ENCODE measurements at places on chromosomes 5 and 9. TPM values are rescaled to one million over a fixed set of nuclear protein-coding genes. Genes with fewer than 3 reads are reported as not detected.
A peak's percentile ranks its signal among the peaks of the same experiment; 100 is the strongest.

GRCh38 chr5:84874196-84874595 lies 489.5 kb upstream of the EDIL3 start:
- no peak for DNase-seq

EGFLAM gene
- total RNA-seq, result 2.5 TPM

DNA sequence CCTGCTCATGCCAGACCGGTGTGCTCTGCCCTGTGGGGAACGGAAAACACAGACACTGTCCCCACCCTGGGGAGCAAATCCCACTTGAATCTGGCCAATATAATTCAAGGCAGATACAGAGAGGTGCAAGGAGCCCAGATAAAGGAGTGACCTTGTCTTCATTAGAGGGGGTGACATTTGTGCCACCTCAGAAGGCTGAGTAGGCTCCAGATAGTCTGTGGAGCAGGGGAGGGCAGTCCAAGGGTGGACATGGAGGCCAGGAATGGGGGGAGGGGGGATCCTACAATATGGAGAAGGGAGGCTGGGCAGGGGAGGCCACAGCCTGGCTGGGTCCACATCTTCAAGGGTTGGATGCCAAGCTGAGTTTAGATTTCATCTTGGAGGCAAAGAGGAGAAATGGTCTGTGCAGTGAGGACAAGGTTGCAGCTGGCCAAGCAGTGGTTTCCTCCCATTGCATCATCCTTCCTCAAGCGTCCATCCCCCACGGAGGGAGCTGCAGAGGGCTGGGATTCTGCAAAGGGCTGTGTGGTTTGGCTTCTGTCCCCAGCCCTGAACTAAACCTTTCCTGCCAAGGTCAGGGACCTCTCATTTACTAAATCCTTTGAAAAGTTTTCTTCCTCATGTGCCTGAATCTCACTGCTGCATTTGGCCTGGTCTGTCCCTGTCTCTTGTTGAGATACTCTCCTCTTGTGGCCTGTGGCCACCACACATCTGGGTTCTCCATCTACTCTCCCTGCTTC lies 60.1 kb downstream of the GALNT12 start:
- DNase-seq, result peak; percentile 87

SPINK7 gene
- not detected for total RNA-seq

DNA sequence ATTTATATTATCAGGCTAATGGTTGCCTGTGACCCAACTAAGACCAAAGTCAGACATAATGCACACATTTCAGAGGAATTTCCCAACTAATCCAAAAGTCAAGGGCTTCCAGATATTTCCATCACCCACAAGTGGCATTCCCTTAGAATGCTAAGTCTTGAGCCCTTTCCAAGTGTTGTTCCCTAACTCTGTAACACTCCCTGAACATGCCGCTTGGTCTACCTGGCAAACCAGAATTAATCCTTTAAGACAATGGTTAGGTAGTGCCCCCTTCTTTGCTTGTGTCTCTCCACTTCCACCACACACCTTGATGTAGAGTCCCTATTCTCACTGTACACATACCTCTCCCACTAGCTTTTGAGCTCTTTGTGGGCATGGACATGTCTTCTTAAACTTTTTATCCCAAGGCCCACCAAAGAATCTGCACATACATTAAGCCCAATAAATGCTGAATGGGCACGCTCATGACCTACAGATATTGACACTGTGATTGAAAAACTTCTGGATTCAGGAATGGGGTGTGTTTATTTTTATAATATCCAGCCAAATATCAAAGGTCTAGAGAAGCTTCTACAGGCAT lies 37.8 kb upstream of the IFNE start:
- no peak for DNase-seq

GTF3C4 gene
- total RNA-seq, result 9.7 TPM

FAT2 gene
- not detected for total RNA-seq

COL23A1 gene
- total RNA-seq, result 6.3 TPM

DNA sequence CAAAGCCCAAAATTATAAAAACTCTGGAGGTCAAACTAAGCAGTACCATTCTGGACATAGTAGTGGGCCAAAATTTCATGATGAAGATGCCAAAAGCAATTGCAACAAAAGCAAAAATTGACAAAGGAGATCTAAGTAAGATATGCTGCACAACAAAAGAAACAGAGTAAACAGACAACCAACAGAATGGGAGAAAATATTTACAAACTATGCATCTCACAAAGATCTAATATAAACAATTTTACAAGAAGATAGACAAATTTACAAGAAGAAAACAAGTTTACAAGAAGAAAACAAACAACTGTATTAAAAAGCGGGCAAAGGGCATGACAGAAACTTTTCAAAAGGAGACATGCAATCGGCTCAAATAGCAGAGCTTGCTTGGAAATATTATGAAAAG lies 396.9 kb downstream of the CDH9 start:
- no peak for DNase-seq

GRCh38 chr5:163730206-163730756 lies 224.9 kb downstream of the MAT2B start:
- DNase-seq, result no peak

- DNase-seq, result no peak
Measured at GRCh38 chr5:1936413-1936812, 53.7 kb upstream of the IRX4 start.

GABRB2 gene
- total RNA-seq, result 0.53 TPM

DNA sequence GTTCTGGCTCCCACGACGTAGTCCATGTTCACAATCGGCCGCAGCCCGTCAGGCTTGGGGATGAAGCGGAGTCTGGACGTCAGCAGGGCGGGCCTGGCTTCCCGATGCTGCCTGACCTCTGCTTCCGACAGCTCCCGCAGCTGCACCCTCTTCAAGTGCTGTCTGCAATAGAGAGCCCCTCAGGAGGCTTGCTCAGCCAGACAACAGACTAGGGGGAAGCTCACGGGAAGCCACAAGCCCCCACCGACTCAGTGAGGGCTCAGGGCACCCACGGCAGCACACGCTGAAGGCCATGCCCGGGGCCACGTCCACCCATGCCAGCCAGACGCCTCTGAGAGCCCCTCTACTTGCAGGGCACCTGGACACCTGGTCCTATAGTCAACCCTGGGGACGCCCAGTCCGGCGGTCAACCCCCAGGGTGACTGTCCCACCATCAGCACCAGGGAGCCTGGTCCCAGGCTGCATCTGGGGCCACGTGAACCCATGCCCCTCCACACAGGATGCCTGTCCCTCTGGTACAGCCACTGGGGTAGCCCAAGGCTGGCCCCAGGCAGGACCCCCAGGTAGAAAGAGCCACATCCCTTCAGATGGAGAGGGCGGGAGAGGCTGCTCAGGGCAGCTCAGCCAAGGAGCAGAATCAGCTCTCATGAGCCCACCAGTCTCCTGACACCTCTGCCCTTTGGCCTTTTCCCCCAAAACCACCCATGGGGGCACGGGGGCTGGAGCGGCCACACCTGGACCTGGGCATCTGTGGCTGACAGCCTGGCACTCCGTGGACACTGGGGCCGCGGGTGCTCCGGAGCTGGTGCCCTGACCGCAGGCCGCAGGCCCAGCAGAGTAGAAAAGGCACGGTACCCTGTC lies 14.5 kb downstream of the TERT start:
- peak; percentile 49 for DNase-seq

DNA sequence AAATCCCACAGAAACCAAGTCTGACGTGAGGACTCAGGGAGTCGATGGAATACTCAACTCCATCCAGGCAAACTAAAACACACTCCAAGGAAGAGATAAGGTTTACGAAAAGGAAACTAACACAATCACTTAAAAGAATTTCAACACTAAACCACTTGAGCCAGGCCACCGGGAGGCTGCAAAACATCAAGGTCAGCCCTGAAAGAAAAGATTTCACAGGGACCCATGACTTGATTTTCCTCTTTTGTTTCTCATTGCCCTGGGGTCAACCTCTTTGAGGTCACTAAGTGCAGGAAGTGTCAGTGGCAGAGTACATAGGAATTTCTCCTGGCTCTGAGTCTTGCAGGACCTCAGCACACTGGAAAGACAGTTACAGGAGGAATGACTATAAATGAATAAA lies 77.8 kb upstream of the TARS1 start:
- peak; percentile 75 for DNase-seq

GRCh38 chr9:2261421-2262103 lies 246.4 kb downstream of the SMARCA2 start:
- DNase-seq, result no peak

GRCh38 chr5:160213537-160213936 lies 15.8 kb upstream of the FABP6 start:
- no peak for DNase-seq

DNA sequence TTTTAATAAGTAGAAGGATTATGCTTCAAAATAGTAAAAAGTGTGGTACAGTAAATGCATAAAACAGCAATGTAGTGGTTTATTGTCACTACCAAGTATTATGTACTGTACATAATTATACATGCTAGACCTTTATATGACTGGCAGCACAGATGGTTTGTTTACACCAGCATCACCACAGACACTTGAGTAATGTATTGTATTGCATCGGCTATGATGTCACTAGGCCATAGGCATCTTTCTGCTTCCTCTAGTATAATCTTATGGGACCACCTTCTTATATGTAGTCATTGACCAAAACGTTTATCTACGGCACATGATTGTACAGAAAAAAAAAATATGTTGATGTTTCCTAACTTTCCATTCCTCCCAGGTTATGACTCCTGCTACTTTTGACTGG lies 31.9 kb upstream of the SSBP2 start:
- no peak for DNase-seq

MAML1 gene
- total RNA-seq, result 13.4 TPM

GRCh38 chr9:100397529-100398266 lies 29.2 kb upstream of the MSANTD3 start:
- DNase-seq, result no peak

IL4 gene
- not detected for total RNA-seq

RASGEF1C gene
- total RNA-seq, result 0.39 TPM

UNC13B gene
- 23.4 TPM for total RNA-seq

- no peak for DNase-seq
Measured at GRCh38 chr5:100970646-100971255, 67.7 kb upstream of the ST8SIA4 start.

DNA sequence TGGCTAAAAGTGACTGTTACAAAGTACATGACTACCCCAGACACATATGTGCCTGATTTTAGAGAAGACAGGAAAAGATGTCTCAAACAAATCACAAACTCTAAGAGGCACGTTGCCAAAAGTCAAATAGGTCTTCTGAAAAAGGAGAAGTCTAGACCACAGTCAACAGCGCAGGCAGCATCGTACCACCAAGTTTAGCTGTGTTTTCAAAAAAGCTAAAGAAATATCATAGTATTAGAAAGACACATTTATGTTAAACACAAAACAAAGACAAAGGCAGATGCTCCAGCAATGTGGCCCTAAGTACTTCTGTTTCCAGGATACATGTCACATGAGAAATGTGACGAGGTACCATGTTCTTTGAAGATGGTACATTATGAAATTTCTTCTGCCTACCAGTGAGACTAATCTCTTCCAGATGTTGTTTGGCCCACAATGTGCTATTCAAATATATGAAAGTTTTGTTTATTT lies 43.5 kb downstream of the LPAR1 start:
- no peak for DNase-seq

GRCh38 chr5:14181299-14181968 lies 38.3 kb downstream of the TRIO start:
- DNase-seq, result no peak

DNA sequence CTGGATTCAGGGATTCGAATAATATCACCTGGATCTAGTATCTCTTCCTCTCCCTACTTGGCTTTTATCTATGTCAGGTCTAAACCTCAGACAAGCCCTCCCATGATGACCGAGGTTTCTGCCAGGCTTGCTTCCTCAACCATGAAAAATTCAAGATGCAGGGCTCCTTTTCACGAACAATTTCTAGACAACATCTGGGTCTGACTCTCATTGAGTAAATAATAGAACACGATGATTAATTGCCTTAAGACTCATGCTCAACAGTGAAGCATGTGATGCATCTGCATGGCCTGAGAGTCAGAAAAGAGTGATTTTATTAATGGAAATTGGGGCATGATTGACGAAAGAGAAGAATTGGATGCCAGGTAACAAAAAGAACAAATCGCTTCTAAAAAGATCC lies 277.2 kb upstream of the ZNF608 start:
- no peak for DNase-seq

GRCh38 chr5:101561018-101561417 lies 657.9 kb upstream of the ST8SIA4 start:
- no peak for DNase-seq

PLCXD3 gene
- total RNA-seq, result 87.4 TPM

GLRX gene
- total RNA-seq, result 75.8 TPM

- no peak for DNase-seq
Measured at GRCh38 chr5:113447498-113448050, 12.8 kb upstream of the TSSK1B start.

GRCh38 chr5:62720031-62720441 lies 141.4 kb downstream of the LRRC70 start:
- peak; percentile 22 for DNase-seq

- no peak for DNase-seq
Measured at GRCh38 chr9:133405508-133406438, 12.0 kb downstream of the REXO4 start.

FIBCD1 gene
- 0.46 TPM for total RNA-seq

GRCh38 chr5:91359962-91360609 lies 23.0 kb downstream of the ARRDC3 start:
- no peak for DNase-seq

DMRT3 gene
- total RNA-seq, result not detected

RGS14 gene
- total RNA-seq, result 4.2 TPM

- no peak for DNase-seq
Measured at GRCh38 chr5:128413356-128413755, 124.7 kb downstream of the FBN2 start.

EDIL3 gene
- total RNA-seq, result 14.6 TPM

- DNase-seq, result no peak
Measured at GRCh38 chr5:159198063-159199036, 11.0 kb downstream of the RNF145 start.

- no peak for DNase-seq
Measured at GRCh38 chr9:69623276-69623675, 48.9 kb downstream of the APBA1 start.

GRCh38 chr9:15077946-15078729 lies 167.9 kb upstream of the FREM1 start:
- no peak for DNase-seq

GRCh38 chr5:101292199-101292598 lies 389.1 kb upstream of the ST8SIA4 start:
- DNase-seq, result no peak

DNA sequence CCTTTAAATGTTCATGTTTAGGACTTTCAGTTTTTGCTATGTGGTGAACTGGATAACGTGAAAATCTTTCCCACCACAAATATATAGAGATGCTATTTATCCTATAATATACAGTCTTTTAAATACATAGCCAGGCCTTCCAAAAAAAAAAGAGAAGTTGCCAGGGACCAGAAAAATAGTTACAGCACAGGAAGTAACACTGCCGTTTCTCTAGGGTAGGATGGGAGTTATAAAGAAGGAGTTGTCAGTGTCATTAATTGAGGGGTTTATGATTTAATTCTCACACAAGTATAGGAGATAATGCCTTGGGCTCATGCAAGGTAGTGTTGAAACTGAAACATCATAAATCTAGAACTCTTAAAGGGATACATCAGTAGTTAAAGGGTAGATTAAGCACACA lies 83.9 kb downstream of the LRRC70 start:
- DNase-seq, result no peak

Measured in right cardiac atrium (tissue), 5 donors.